Activated T-helper 17 cell treated with anti-CD3 and anti-CD28 coated beads, Interleukin-2, amount 50 U/mL, for 72 hours (primary cell): ENCODE measurements at places on chromosomes 4 and X. TPM values are rescaled to one million over a fixed set of nuclear protein-coding genes. Genes with fewer than 3 reads are reported as not detected.
A peak's percentile ranks its signal among the peaks of the same experiment; 100 is the strongest.

DNA sequence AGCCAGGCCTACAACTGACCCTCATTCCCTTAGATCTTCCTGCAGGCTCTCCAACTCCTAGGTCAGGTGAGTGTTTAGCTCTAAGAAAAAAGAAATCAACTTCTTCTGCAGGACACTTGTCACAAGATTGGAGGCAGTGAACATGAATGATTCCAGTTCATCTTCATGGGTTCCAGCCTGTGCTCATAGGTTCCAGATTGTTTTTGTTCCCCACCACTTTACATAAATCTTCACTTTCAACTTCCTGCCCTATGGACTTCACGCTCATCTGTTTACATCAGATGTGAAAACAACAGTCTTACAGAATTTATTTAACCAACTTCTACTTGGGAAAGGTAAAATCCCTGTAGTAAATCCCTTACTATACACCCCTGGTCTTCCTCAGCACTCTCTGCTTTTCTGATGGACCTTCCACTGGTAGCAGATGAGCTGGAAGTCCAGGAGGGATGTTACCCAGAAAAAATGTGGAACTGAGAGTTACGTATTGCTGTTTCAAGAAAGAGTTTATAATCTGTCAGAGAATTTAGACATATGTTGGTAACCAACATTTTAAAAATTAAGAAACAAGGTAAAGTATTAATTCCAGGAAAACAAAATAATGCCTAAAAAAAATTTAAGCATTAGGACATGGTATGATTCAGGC, 62.4 kb downstream of the ANAPC10 start:
- no peak for ATAC-seq

GRCh38 chr4:11769434-11769833, 340.7 kb upstream of the HS3ST1 start:
- ATAC-seq, result no peak

DNA sequence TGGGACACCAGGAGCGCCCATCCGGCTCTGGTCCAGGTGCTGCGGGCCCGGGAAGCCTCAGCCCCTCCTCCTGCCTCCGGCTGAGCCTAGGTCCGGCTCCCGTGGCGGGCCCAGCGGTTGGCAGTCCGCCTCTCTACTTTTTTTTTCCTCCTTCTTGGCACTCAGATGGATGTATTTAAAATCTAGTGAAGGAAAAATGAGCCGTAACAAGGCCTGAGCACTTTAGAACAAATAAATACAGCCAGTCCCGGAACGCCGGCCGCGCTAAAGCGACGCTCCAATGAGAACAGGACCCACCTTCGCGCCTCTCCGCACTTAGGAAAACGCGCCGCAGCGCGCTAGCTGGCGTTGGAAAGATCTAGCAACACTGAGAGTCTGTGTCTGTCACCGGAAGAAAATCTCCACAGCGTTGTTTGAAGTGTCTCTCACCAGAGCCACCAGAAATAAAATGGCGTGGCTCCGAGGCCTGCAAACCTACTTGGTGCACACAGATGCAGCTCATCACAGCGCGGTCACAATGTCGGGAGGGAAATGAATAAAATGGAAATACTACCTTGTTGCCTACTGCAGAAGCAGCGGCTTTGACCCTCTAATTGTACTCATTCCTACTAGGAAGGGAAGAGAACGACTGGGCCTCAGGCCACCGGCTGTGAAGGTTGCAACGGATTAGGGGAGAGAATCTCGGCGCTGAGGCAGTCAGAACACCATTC, 4.7 kb downstream of the NEUROG2 start:
- no peak for ATAC-seq

- ATAC-seq, result peak; percentile 62
Measured at GRCh38 chr4:168585168-168586091, 88.6 kb downstream of the PALLD start.

- ATAC-seq, result no peak
Measured at GRCh38 chr4:34148322-34148908, 2095.9 kb downstream of the ARAP2 start.

- ATAC-seq, result no peak
Measured at GRCh38 chr4:23972187-23972586, 82.3 kb upstream of the PPARGC1A start.

GRCh38 chr4:37453999-37454800, 209.7 kb downstream of the NWD2 start:
- ATAC-seq, result no peak

DNA sequence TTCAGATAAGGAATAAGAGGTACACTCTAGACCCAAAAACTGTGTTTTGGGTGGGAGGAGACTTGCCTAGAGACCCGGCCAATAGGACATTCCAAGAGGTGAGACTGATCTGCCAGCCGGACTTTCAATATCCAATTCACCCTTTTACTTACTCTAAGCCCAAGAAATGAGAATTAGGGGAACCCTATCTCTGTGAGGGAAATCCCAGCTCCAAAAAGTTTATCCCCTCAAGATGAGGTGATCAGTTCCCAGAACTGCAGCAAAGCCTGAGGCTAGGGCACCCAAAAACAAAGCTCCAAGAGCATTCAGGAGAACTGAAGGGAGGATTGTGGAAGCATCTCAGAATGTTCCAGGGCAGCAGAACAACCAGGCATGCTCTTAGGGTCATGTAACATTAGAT, 251.7 kb downstream of the PTTG2 start:
- no peak for ATAC-seq

DNA sequence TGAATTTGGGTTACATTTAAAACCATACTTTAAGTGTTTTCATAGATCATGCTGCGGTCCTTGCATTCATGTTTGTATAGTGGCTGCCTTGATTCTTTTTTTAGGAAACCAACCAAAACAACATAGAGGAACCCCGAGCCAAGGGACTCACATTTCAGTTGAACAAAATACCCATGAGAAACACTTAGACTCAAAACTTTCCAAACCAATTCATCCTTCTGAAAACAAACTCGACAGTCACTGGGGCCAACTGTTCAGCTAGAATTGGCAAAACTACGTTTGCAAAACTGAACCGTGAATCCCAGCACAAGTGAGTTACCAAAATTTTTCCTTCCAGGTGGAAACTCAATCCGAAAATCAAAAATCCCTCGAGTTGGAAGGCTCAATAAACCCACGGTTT, 1.4 kb downstream of the ADGRA3 start:
- no peak for ATAC-seq

The TLR7 gene
- total RNA-seq, result not detected

The ATOH1 gene
- not detected for total RNA-seq

The USP17L25 gene
- not detected for total RNA-seq

The NALF2 gene
- total RNA-seq, result 0.32 TPM

The XKRX gene
- 0.34 TPM for total RNA-seq

The ARHGAP36 gene
- not detected for total RNA-seq

The GPR119 gene
- not detected for total RNA-seq

The CT45A2 gene
- not detected for total RNA-seq

The SMAD1 gene
- total RNA-seq, result 2.5 TPM
